ENCODE measurements at places on chromosomes 4 and X.

GRCh38 chr4:35934320-35934981, 309.9 kb downstream of the ARAP2 start:
- DNase-seq = no peak

GRCh38 chrX:26215869-26216268, at the start of gene MAGEB5:
Gene MAGEB5, plus strand, starts transcription at chrX:26216169. Its CDS starts 1,133 bp downstream, at chrX:26217302.
- DNase-seq = no peak

GRCh38 chr4:10366628-10367027, 90.6 kb downstream of the ZNF518B start:
- DNase-seq = no peak

GRCh38 chrX:55312655-55313054, 47.9 kb upstream of the PAGE3 start:
- no peak for DNase-seq

DNA sequence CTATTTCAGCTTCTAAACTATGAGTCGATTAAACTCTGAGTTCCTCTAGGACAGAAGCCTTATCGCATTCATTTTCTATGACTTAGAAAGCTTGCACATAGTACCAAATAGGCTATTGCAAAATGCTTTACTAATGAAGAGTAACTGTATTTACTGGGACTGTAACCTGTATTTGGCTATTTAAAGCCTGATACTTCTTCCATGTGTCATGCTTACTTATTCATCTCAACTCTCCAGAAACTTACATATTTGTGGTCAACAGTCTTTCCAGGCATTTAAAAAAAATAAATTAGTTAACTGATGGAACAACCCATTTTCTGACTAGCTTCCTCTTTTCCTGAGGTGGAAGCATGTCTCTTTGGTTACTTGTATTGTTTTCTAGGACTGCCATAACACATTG, 467.9 kb downstream of the PCDH11X start:
- DNase-seq = no peak

- DNase-seq = peak; percentile 84
These were observed 626 bp downstream of the TBC1D1 start for GRCh38 chr4:37891260-37892159.

- DNase-seq = no peak
These were observed 121.6 kb upstream of the IGFBP7 start for GRCh38 chr4:57231781-57232180.

- DNase-seq = no peak
These were observed 1.6 kb downstream of the SLC49A3 start for GRCh38 chr4:687048-687970.

DNA sequence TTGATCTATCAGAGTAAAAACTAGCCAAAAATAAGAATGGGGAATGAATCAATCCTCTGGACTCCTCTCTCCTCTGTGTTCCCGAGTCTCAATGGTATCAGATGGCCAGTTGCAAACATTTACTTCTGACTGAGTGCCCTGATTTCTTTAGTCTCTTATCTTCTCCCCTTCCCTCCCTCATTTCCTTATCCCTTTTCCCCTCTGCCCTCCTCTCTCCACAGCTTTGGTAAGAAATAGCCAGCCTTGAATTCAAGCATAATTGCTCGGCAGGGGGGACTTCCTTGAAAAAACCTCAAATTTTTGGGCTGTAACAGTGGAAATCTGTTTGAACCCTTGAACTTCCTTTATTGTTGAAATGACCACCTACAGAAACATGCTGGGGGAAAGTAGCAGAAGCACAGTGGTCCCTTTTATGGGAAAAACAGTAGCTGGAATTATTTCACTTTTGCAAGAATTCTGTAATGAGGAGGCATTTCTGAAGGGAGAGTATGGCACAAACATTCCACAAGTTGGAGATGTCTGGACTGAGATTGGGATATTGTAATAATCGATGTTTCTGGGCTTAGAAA, 40.3 kb downstream of the NHS start:
- no peak for DNase-seq

DNA sequence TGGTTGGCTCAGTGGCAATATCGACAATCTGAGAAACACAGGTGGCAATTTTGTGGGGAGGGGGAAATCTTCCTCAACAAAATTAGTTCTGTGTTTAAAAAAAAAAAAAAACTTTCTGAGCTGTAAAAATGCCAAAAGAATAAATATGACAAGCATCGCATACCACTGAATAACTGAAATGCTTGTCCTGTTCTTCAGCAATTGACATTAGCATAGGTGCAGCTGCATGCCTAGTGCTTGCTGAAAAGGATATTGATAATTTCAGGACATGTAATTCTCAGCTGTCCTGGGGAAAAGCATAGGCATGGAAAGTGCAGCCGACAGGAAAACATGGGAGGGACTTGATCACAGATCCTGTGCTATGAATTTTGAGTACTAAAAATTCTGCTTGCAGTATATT, 147.2 kb downstream of the SOWAHB start:
- no peak for DNase-seq

All from activated effector memory CD4-positive, alpha-beta T cell treated with anti-CD3 and anti-CD28 coated beads, Interleukin-2, amount 50 U/mL, for 16 hours (primary cell).